ENCODE measurements at places on chromosomes 2 and 18.

DNA sequence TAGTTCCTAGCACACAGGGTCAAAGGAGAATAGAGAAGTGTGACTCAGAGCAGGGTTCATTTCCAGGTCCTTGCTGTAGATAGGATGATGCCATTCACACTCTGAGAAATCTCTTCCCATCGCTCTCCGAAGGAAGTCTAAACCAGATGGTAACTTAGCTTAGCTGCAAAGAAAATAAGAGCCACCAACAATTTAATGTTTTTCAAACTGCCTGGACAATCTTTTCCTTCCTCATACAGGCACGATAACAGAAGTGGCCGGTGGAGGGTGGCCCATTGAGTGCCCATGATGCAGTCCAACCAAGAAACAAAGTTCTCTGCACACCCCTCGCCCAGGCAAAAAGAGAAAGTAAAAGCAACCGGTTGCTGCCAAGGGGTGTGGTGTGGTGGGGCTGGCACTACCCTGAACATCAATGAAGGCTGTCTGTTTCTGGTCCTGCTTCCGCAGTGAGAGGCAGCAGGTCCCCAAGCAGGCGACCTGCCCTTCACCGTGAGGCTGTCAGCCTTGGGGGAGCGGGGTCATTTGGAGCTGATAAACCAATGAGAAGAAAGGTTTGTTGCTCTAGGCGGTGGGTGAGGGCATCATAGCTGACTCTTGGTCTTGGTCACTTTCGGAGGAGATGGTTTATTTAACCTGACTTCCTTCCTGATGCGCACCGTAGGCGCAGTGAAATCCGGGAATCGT, 105.6 kb upstream of the CD302 start:
- no peak for DNase-seq

DNA sequence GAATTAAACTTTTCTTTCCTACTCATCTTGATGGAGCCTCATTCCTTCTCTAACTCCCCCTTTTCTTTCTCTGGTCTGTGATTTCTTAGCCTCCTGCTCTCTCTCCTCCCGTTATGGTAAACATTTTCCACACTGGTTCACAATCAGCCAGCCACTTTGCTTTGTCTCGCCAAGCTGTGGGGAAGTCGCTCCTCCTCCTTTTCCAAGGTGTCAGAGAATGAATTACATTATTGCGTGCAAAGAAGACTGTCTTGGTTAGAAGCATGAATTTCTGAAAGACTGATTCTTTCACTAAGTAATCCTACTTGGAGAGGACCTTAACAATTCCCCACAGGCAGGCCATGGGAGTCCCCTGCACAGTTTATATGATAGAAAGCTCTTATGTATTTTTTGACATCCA, 46.1 kb downstream of the RASGRP3 start:
- no peak for DNase-seq

GRCh38 chr2:231398585-231398984, 3.1 kb downstream of the B3GNT7 start:
- no peak for DNase-seq

DNA sequence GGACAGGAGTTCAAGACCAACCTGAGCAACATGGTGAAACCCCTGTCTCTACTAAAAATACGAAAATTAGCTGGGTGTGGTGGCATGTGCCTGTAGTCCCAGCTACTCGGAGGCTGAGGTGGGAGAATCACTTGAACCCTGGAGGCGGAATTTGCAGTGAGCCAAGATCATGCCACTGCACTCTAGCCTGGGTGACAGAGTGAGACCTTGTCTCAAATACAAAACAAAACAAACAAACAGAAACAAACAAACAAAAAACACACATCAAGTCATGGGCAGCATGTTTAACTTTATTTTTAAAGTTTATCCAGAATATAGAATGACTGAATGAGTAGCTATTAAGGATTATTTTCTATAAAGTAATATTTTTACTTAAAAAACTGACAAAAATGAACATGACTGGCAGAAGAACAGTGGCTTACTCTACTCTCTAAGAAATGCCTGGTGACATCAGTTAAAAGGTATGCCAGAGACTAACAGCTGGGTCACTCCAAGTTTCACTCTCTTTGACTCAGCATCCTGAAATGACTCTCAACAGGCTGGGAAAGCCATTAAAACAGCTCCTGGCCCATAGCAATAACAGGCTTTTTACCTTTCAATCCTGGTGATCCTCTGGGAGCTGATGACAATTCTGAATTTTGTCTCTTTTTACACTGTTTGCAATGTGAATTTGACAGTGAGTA, 281.6 kb upstream of the STON1 start:
- DNase-seq = no peak

DNA sequence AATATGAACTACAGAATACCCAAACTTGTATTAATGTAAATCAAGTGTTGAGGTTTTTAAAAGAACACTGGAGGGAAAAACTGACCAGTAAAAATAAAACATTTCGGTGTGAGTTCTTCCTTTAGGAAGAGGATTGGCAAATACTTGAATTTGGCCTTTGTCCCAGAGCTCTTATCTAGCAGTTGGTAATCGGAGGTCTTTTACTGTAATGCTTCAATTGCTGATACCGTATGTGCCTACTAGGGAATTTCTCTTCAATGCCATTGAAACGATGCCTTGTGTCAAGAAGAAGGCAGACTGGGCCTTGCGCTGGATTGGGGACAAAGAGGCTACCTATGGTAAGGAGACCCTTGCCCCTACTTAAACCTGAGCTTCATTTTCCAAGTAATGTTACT, 4.1 kb downstream of the RRM2 start:
- DNase-seq = no peak

Measured in left renal cortex interstitium (tissue), 4 donors.